AG04449 (cell line): ENCODE measurements at places on chromosomes 5 and 9.

GRCh38 chr5:155278532-155278931 is 265.0 kb downstream of the KIF4B start:
- no peak for DNase-seq

GRCh38 chr5:16932401-16932800 is 3.7 kb downstream of the MYO10 start:
- DNase-seq = no peak

GRCh38 chr5:155529362-155529761 is 515.8 kb downstream of the KIF4B start:
- DNase-seq = peak; percentile 26

GRCh38 chr5:102778478-102778877 is 23.4 kb downstream of the PAM start:
- peak; percentile 49 for DNase-seq

GRCh38 chr9:34996181-34996904 is 6.8 kb downstream of the DNAJB5 start:
- no peak for DNase-seq

DNA sequence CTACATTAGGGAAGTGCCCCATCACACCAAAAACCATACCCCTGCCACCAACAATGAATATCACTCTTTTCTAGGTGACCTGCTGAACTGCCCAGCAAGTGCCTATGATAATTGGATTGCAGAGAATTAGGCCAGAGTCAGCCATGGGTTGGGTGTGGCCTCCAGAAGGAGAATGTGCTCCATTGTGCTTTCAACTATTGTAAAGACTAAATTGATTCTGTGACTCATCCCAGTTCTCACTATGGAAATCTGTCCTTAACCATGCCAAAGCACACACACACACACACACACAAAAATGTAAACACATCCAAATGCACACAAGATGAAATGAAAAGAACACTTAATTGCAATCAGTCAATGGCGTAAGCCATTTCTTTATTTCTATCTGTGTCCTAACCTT is 25.7 kb downstream of the DRD1 start:
- no peak for DNase-seq

GRCh38 chr9:36725777-36726356 is 153.2 kb downstream of the MELK start:
- DNase-seq = no peak

DNA sequence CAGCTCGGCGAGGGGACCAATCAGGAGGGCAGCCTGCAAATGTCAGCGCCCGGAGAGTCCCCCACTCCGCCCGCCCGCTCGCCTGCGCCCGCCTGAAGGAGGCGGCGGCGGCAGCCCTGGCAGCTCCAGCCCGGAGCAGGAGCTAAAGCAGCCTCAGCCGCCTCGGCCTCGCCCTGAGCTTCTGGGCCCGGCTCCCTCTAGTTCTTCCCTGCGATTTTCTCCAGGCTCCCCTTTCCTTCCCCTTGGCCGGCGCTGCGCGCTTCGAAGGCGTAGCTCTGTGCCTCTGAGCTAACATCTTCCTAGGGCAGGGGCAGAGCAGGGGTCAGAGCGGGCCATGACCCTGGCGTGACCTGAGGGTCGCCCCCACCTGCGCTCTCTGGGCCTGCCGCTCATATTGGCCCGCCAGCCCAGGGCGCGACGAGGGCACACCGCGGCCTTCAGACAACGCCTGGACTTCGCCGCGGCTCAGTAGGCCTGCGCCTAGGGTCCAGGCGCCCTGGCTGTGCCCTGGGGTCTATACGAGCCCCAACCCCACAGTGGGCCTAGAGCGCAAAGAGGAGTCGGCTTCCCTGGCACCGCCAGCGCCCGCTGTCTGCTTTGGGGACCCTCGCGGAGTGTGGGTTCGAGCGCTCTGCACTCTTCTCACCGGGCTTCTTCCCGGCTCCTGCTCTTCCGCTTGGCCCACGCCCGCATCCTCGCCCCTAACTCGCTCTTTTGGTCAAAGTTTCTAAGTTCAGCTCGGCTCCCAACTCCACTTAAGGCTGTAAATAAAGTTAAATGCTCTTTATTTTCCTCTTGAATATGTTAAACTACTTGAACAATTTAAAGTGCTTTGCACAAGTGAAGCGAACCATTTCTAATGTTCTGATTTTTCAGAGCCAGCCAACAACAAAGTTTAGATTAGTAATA is 504 bp upstream of the OTP start:
- no peak for DNase-seq

- no peak for DNase-seq
These were observed 67.1 kb downstream of the SIL1 start for GRCh38 chr5:139131062-139131461.

DNA sequence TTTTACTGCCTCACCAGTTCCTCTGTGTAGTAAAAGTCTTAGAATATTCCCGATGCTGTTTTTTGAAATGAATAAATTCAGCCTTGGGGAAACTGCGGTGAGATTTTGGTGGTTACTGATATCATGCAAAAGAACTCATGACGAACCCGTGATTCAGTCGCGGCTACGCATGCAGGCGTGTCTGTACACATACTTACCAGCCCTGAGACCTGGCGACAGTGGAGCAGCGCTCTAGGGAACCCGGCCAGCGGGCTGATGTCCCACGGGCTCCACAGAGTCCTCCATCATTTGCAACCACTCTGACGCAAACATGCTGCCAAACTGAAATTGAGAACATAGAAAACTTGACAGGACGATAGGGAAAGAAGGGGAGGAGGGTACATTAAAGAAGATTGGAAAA is 315.6 kb upstream of the DAB2 start:
- DNase-seq = no peak

DNA sequence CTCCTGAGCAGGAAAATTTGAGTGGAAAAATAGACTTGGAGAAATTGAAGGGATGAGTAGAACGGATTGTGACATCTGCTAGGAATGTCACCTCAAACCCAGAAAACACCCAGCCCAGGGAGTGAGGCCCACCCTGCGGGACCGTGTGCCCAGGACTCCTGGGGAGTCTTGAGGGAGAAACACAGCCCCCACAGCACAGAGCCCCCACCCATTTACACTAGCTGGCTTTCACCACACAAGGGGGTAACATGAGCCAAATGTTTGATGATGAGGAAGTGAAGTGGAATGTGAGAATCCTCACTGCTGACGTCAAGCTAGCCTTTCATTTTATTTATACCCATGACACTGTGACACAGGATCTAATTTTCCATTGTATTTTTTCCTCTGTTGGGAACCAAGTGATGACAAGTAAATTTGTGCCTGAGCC is 42.8 kb upstream of the PDE8B start:
- DNase-seq = peak; percentile 58

DNA sequence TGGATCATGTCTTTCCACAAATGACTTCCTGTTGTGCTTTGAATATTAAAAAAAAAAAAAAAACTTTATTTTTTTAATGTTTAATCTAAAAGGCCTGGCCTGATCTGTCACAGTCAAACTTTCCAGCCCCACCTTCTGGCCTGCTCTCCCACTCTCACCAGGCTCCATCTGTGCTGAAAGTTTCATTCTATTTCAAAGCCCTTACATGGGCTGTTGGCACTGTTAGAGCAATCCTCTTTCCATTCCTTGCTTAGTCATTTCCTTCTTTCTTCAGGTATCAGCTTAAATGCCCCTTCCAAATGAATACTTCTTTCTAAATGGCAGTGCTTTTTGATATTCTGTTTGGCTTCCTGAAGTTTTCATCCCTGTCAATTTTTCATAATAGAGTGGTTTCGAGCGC is 1104.8 kb upstream of the C9orf72 start:
- DNase-seq = no peak

GRCh38 chr9:130186051-130186450 is 13.8 kb downstream of the NCS1 start:
- DNase-seq = no peak

- no peak for DNase-seq
These were observed 70.5 kb downstream of the MED27 start for GRCh38 chr9:132008855-132009812.

GRCh38 chr5:109907731-109908130 is 218.0 kb downstream of the MAN2A1 start:
- DNase-seq = peak; percentile 37

DNA sequence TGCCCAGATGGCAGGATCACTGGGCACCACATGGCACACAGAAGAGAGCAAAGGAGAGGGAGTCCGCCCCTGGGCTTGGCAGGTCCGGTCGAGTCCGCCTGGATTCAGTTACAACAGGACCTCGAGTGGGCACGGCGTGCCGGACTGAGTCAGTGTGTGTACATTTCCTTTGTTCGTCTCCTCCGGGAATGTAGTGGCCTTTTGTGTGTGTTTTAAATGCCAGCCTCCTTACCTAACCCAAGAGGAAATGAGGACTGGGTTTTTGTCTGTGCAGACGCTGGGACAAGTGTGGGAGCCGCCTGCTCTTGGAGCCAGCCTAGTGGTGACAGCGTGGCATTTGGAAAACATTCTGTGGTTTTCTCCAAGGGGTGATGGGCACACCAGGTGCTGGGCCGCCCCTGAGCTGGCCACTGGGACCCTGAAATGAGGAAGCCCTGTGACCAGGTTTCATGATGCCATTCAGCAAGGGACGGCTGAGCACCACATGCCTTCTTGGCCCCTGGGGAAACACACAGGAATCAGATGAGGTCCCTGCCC is 9.6 kb downstream of the NEK6 start:
- DNase-seq = no peak

GRCh38 chr9:127116957-127117356 is 5.5 kb downstream of the ANGPTL2 start:
- no peak for DNase-seq

DNA sequence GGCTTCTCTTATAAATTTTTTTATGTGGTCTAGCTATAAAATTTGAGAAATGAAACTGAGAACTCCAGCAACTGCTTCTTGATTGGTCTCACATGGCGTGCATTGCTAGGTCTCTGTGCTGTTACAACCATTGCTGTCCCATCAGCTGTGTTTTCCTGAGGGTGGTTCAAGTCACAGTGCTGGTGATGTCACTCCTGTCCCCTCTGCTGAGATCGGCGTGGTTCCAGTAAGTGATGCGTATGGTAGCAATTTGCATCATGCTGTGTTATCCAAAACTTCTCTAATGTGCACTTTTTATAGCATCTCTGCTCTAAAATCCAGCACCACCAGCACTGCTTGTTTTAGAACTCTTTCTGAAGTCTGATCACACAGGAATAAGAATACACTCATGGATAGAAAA is 112.6 kb upstream of the ZNF608 start:
- DNase-seq = no peak

DNA sequence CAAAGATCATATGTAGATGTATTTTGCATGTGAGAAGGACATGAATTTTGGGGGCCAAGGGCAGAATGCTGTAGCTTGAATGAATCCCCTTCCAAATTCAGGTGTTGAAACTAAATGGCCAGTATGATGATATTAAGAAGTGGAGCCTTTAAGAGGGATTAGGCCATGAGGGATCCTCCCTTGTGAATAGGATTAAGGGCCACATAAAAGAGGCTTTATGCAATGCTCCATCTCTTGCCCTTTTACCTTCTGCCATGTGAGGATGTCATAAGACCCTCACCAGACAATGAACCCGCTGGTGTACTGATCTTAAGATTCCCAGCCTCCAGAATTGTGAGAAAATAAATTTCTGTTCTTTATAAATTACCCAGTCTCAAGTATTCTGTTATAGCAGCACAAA is 206.1 kb downstream of the YTHDC2 start:
- no peak for DNase-seq
